Adrenal gland (tissue), 19 donors: ENCODE measurements at places on chromosomes 7 and 10. TPM values are rescaled to one million over a fixed set of nuclear protein-coding genes. Genes with fewer than 3 reads are reported as not detected.

The STAMBPL1 gene
- total RNA-seq = 36.7 TPM

The GPR37 gene
- 0.18 TPM for total RNA-seq

The NME8 gene
- total RNA-seq = not detected

The TRPV5 gene
- not detected for total RNA-seq

The CFAP58 gene
- 0.51 TPM for total RNA-seq

The SH3PXD2A gene
- total RNA-seq = 20.6 TPM

The AFAP1L2 gene
- total RNA-seq = 2.3 TPM

The AKR1C8 gene
- not detected for total RNA-seq

The CC2D2B gene
- 0.99 TPM for total RNA-seq

The GPR85 gene
- not detected for total RNA-seq

The SPOCK2 gene
- 14.5 TPM for total RNA-seq

The ASAH2 gene
- total RNA-seq = 0.83 TPM

The AEBP1 gene
- total RNA-seq = 121 TPM

The STRIP2 gene
- 2.8 TPM for total RNA-seq

The TMEM225B gene
- 1.8 TPM for total RNA-seq

The TBX20 gene
- total RNA-seq = not detected

The NAT16 gene
- total RNA-seq = not detected

The AGR2 gene
- total RNA-seq = 4.3 TPM

The UCN3 gene
- not detected for total RNA-seq

The JCAD gene
- 53.5 TPM for total RNA-seq

The CDNF gene
- 6.6 TPM for total RNA-seq

The BCCIP gene
- 20.5 TPM for total RNA-seq

The SGMS1 gene
- 63.7 TPM for total RNA-seq

The HOXA4 gene
- 10.9 TPM for total RNA-seq

The NODAL gene
- total RNA-seq = not detected

The MEST gene
- total RNA-seq = 277 TPM
